ENCODE measurements at places on chromosomes 4 and X. TPM values are rescaled to one million over a fixed set of nuclear protein-coding genes. Genes with fewer than 3 reads are reported as not detected.

DNA sequence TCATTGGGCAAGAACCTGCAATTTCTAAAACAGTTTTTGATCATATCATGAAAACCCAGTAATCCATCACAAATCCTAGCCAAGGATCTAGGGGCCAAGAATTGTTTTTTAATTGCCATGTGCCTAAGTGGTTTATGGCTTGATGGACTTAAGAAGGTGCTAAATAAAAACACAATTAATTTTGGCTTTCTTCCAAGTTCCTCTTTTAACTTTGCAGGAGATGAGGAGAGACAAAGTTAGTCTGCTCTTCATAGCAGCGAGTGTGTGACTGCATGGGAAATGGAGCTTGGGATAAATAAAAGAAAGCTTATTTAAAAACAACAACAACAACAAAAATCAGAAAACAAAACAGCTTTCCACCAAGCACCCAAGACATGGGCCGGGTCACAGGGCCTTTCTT is 41.4 kb downstream of the ARHGEF9 start:
- no peak for DNase-seq
- peaks cover 4% of the 10 kb centered on the region for H3K27me3 ChIP-seq
- no peak overlapping the region for H3K27ac ChIP-seq
- H3K4me1 ChIP-seq = peaks cover 69% of the 10 kb centered on the region
- H3K36me3 ChIP-seq = no peaks in the 10 kb centered on the region
- H3K4me3 ChIP-seq = no peak overlapping the region

DNA sequence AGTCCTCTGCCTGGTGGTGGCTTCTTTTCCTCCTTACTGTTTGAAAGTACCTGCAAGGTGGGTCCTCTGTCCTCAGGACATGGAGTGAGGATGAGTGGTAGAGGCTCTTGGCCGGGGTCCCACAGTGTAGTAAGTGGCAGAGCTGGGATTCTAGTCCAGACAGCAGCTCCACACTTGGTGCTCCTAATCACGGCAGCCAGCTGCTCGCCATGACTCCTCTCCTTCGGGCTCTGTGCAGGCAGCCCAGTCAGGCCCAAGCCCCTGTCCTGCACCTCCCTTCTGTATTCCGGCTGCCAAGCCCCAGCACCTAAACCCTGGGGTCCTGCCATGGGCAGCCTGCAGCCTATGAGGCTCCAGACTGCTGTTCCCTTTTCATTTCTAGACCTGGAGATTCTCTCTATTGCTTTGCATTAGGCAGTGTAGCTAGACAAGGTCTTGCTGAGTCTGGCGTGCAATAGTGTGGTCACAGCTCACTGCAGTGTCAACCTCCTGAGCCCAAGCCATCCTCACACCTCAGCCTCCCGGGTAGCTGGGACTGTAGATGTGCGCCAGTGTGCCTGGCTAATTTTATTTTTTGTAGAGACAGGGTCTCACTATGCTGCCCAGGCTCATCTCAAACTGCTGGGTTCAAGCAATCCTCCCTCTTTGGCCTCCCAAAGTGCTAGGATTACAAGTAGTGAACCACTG is 24.9 kb downstream of the NSD2 start:
- no peak overlapping the region for H3K27ac ChIP-seq
- H3K36me3 ChIP-seq = peaks cover 4% of the 10 kb centered on the region
- peaks cover 18% of the 10 kb centered on the region for H3K4me1 ChIP-seq
- peaks cover 8% of the 10 kb centered on the region for H3K27me3 ChIP-seq
- H3K4me3 ChIP-seq = no peak overlapping the region
- no peak for DNase-seq

DCK gene
- 10.8 TPM for total RNA-seq

DNA sequence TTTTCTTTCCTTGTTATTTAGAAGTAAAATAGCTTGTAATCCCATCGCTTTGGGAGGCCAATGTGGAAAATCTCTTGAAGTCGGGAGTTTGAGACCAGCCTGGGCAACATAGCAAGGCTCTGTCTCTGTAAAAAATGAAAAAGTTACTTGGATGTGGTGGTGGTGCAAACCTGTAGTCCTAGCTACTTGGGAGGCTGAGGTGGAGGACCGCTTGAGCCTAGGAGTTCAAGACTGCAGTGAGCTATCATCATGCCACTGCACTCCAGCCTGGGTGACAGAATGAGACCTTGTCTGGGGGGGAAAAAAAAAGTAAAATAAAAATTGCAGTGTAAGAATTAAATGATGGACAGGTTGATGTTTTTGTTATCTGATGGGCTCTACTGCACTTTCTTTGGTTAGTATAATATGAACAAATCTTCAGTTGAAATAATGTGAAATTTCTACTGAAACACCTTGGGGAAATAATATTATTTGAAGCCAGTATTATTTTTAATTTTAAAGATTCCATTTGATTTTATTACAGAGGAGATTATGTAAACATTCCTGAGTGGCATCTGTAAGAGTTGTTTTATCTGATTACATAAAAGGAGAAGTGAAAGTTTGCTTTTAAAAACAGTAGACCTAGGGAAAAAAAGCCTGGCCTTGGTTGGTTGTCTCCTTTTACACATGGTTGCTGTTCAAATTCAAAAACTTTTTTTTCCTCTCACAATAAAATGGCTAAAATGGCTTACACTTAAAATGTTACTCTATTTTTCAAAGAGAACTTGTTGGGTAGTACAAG is 10.5 kb upstream of the NDUFC1 start:
- H3K4me1 ChIP-seq = peaks cover 2% of the 10 kb centered on the region
- no peaks in the 10 kb centered on the region for H3K27me3 ChIP-seq
- H3K36me3 ChIP-seq = no peaks in the 10 kb centered on the region
- no peak for DNase-seq
- H3K4me3 ChIP-seq = no peak overlapping the region

DNA sequence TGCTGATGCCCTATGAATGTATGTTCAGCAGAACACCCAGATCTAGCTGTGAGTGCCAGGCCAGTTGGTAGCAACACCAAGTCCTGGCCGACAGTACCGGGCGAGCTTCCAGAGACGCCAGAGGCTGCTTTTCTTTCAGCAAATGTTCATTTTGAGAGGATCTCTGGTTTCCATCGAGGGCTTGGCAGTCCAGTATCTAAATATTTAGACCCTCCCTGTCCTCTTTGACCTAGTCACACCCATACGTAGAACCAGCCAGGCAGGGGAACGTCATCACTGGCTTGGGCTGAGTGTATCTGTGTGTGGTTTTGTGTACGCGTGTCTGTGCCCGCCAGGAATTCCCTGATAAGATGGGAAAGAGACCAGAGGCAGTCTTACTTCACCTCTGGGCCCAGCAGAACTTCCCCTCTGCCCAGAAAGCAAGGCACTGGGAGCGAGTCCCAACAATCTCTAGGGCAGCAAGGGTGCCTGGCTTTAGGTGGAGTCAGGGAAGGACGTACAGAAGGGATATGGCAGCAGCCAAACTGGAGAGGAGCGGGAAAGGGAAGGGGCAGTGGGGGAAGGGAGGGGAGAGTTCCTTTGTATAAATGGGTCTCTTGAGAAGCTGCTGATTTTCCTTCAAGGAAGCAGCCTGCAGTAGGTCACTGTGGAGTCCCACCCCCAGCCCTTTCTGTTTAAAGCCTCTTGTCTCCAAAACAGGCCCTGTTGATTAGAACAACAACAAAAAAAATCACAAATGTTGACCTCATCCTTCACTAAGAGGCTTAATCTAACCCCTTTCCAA is 15.0 kb upstream of the ELF4 start:
- H3K4me1 ChIP-seq = peaks cover under 1% of the 10 kb centered on the region
- peaks cover 3% of the 10 kb centered on the region for H3K27me3 ChIP-seq
- no peak for DNase-seq

GRCh38 chr4:113513382-113513781 is 248.2 kb downstream of the CAMK2D start:
- H3K4me1 ChIP-seq = peaks cover 7% of the 10 kb centered on the region
- no peak overlapping the region for H3K4me3 ChIP-seq
- no peaks in the 10 kb centered on the region for H3K36me3 ChIP-seq

GRCh38 chrX:338281-338835 is 19.8 kb upstream of the GTPBP6 start:
- H3K27ac ChIP-seq = no peak overlapping the region
- H3K4me3 ChIP-seq = no peak overlapping the region
- H3K27me3 ChIP-seq = peaks cover 10% of the 10 kb centered on the region
- H3K4me1 ChIP-seq = no peaks in the 10 kb centered on the region

- H3K4me3 ChIP-seq = no peak overlapping the region
- no peaks in the 10 kb centered on the region for H3K27me3 ChIP-seq
- DNase-seq = no peak
- H3K27ac ChIP-seq = no peak overlapping the region
Measured at GRCh38 chrX:74781507-74782034, 143.7 kb downstream of the NEXMIF start.

FRMPD3 gene
- 24.9 TPM for total RNA-seq

DNA sequence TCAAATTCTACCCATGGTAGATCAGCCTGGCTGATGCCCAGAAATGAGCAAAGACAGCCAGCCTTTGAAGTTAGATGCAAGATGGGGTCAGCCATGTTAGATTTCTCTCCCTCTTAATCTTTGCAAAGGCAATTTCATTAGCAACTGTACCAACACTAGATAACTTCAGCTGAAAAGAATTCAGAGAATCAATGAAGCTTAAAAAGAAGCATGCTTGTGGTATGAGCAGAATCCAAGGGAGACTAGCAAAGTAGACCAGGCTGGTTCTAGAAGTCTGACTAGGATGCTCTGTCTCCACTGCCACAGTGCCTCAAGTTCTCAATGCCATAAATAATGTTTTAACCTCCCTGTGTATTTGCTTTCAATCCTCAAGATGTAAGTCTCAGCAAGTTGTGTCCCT is 247.3 kb downstream of the SLC7A11 start:
- H3K36me3 ChIP-seq = no peaks in the 10 kb centered on the region
- no peak for DNase-seq
- H3K4me1 ChIP-seq = no peaks in the 10 kb centered on the region
- peaks cover 1% of the 10 kb centered on the region for H3K27me3 ChIP-seq

TMEM35A gene
- total RNA-seq = 27.5 TPM

HPSE gene
- total RNA-seq = 1.8 TPM

DNA sequence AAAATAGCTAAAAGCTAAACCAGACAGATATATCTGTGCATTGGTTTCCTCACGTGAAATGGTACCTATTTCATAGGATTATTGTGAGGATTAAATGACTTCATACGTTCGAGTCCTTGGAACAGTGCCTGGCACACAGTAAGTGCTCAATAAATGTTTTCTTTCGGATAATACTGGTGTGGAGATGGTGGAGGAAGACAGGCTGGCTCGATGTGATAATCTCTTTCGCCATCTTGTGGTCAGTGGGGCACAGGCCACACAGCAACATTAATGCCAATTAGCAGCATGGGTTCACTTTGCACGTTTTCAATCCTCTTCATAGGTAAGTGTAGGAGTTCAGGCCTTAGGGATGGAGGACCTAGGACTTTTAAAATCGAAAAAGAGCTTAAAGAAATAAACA is 9.3 kb downstream of the PAGE4 start:
- no peaks in the 10 kb centered on the region for H3K4me1 ChIP-seq
- no peak overlapping the region for H3K4me3 ChIP-seq
- DNase-seq = peak; percentile 23
- no peaks in the 10 kb centered on the region for H3K36me3 ChIP-seq
- H3K27me3 ChIP-seq = peaks cover 2% of the 10 kb centered on the region

KDM5C gene
- 124 TPM for total RNA-seq

- DNase-seq = no peak
- H3K36me3 ChIP-seq = no peaks in the 10 kb centered on the region
- H3K4me3 ChIP-seq = no peak overlapping the region
- no peaks in the 10 kb centered on the region for H3K27me3 ChIP-seq
- no peak overlapping the region for H3K27ac ChIP-seq
- H3K4me1 ChIP-seq = peaks cover 9% of the 10 kb centered on the region
Measured at GRCh38 chrX:14356401-14356800, 172.9 kb upstream of the GLRA2 start.

GRCh38 chr4:56245547-56246232 is 141.6 kb downstream of the AASDH start:
- H3K27me3 ChIP-seq = peaks cover 2% of the 10 kb centered on the region
- no peak overlapping the region for H3K4me3 ChIP-seq
- no peak for DNase-seq
- no peaks in the 10 kb centered on the region for H3K36me3 ChIP-seq

- no peaks in the 10 kb centered on the region for H3K27me3 ChIP-seq
- no peaks in the 10 kb centered on the region for H3K36me3 ChIP-seq
- no peak overlapping the region for H3K4me3 ChIP-seq
- H3K27ac ChIP-seq = no peak overlapping the region
- no peak for DNase-seq
- H3K4me1 ChIP-seq = no peaks in the 10 kb centered on the region
Measured at GRCh38 chr4:188619456-188620149, 480.4 kb downstream of the TRIML1 start.

DNA sequence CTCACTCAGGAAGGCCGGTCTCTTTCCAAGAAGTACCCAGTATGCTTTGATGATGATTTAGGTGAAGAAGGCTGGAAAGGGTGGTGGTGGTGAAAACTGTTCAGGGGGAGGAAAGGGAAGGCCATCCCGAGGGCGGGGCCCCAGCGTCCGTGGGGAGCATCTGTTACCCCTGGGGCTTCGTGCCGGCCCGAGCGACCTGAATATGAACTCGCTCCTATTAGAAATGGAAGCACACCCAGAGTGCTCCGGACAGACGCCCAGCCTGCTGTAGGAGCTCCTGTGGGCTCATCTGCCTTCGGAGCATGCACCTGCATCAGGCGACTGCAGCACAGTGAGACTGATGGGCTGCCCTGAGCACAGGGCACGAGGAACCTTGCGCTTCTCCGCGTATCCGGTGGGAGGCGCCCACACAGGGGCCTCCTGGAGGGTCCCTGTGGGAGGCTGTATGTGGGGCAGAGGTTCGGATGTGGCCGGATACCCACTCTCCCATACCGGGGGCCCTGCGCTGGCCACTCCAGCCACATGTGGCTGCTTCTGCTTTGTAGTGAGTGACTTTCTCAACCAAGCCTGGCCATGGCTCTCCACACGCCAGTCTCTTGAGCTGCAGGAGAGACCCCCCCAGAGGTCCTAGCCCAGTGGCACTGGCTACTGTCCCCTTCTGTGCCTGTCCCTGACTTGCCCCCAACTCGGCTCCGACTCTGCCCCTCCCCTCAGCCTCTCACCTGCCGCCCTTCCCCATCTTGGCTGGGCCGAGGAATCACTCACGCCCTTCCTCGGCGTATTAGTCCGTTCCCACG is 36.7 kb downstream of the FGFRL1 start:
- no peaks in the 10 kb centered on the region for H3K4me1 ChIP-seq
- H3K27ac ChIP-seq = no peak overlapping the region
- no peak overlapping the region for H3K4me3 ChIP-seq

DNA sequence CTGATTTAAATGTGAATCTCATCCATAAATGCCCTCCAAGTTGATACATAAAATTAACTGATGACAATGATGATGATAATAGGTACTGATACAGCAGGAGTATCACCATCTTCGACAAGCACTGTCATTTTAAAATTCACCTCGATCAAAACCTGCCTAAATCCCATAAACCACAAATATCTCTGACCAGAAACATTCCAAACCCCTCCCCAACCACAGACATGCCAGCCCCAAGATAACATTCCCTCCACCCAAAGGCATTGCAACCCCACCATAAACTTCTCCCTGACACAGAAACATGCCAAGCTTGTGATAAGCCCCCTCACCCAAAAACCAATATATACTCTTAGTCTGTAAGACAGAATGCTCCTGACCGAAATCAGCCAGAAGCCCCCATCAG is 63.7 kb upstream of the WDFY3 start:
- H3K4me3 ChIP-seq = no peak overlapping the region
- peaks cover 49% of the 10 kb centered on the region for H3K36me3 ChIP-seq
- peaks cover 11% of the 10 kb centered on the region for H3K27me3 ChIP-seq
- no peak for DNase-seq

- H3K27me3 ChIP-seq = no peaks in the 10 kb centered on the region
- no peak for DNase-seq
- H3K27ac ChIP-seq = no peak overlapping the region
- H3K4me3 ChIP-seq = no peak overlapping the region
Measured at GRCh38 chrX:40207626-40208025, 109.9 kb upstream of the BCOR start.
